C1 segment of cervical spinal cord (tissue), 14 donors: ENCODE measurements at places on chromosomes 12 and 14.

GRCh38 chr12:106759526-106760183 is 14.8 kb upstream of the RIC8B start:
- no peak for DNase-seq

- DNase-seq, result no peak
Measured at GRCh38 chr12:78418919-78419318, 445.7 kb upstream of the SYT1 start.

DNA sequence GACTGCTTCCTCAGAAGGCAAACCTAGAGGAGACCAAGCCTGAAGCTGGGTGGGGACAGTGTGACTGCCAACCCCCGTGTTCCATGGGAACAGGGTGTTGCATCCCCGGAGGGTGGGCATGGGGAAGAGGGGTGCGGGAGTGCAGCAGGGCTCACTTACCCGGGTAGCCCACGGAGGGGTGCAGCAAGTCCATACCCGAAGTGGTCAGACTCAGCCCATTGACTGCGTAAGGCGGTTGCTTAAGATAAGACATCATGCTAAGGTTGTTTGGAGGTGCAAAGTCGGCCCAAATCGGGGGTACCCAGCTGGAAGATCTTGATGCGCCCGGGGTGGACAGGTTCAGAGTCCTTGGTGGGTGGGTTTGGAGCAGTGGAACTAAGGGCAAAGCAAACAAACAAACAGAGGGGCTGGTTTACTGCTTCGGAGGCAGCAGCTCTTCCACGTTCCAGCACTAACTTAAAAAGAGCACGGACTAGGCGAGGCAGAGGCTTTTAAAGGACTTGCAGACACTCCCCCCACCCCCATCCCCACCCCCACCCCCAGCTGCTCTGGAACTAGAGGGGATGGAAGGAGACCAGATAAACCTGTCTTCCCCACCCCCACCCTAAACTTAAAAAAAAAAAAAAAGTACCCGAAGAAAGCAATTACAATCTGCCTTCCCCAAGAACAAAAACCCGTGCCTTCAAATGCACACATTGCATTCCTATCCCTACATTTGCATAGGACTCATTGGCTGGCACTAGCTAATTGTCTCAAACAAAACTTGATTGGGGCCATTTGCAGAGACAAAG is 4.9 kb downstream of the OTX2 start:
- DNase-seq, result no peak

DNA sequence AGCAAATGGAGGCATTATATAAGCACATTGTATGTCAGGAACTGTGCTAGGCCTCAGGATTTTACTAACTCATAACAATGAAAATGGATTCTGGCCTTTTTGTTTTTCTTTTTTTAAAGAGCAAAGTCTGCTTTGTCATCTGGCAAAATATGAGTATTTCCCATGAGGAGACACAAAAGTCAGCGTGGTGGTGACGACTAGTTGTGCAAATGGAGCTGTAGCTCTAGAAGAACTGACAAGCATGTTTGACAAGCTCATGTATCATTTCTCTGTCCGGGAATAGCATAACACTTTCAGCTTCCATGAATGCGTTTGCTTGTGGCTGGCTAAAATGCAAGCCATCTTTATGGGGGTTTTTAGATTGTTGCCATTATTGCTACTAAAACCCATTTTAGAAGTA is 127.8 kb downstream of the HELB start:
- no peak for DNase-seq

DNA sequence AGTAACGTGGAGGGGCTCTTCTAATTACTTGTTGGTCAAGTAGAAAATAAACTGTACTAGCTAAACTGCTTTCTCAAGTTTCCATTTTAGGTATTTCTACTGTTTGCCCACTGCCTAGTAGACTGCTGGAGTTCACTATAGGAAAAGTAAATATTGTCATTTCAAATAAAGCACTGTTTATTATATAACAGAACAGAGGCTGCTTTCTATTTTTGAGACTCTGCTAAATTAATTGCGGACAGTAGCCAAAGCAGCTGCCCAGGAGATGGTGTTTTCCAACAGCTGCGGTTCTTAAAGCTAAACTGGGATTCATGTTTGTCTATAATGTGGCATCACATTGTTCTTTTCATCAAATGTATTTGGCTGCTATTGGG is 15.9 kb upstream of the SIX1 start:
- no peak for DNase-seq

- no peak for DNase-seq
Measured at GRCh38 chr12:6688543-6688998, 604 bp downstream of the ZNF384 start.

DNA sequence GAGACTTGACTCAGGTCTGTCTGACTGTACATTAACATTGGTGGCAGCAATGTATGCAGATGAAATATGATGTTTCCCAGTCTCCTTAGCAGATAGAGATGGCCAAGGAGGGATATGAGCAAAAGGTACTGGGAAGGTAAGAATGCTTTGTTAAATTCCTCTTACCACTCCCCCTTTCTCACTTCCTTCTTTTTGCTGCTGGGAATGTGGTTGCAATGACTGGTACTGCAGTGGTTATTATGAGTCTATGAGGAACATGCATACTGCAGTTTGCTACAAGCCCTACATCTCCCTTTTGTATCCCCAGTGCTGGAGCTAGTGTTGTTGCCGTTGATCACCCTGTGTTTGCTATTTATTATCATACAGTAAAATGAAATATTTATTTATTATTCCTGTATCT is 35.9 kb downstream of the ALDH1L2 start:
- no peak for DNase-seq
